Hepatocyte (in vitro differentiated cells): ENCODE measurements at places on chromosomes 16 and 17.

GRCh38 chr16:4882000-4882632 is 34.8 kb downstream of the UBN1 start:
- peak; percentile 46 for DNase-seq

DNA sequence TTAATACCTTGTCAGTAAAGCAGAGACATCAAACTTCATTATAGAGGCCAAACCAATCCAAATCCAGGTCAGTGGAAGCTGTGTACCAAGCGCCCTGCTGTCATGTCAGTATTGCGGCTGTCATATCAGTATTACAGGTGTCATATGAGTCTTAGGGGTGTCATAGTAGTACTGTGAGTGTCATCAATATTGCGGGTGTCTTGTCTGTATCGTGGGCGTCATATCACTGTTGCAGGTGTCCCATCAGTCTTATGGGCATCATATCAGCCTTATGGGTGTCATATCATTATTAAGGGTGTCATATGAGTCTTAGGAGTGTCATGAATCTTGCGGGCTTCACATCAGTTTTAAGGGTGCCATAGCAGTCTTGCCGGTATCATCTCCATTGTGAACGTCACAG is 6.0 kb upstream of the PRDM7 start:
- DNase-seq, result no peak

DNA sequence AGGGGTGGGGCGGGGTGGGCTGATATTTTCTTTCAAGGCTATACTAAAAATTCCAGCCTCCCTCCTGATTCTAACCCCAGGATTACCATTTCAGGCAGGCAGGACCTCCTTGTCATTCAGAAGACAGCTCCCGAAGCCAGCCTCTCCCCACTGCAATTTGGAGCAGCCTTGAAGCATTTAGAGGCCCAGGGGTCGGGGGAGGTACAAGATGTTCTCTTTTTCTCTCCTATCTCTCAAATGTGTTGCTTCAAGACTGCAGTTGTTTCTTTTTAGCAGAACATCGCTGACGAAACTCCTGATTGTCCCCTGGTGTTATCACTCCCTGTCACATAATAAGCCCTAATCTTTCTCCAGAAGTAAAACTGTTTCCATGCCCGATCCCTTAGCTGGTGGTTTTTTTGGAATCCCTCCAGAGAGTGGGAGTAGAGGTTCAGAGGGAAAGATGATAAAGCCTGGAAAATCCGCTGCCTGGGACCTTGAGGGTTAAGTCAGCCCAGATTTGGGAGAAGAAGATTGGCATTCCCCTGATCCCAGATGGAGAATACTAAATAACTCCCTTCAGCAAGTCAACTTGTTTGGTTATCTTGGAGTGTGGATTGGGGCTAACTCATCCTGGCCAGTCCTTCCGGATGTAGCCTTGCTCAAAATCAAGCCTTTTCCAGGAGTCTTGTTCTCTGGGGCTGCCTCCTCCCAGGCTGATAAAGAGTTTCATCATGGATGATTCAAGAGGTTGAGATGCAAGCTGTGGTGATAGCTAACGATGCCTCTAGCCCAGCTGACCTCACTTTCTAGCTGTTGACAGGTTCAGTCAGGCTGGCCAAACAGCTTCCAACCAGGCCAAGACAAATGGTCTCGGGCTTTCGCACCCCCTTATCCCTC is 71.3 kb downstream of the SOX9 start:
- DNase-seq, result peak; percentile 59

- peak; percentile 72 for DNase-seq
Measured at GRCh38 chr16:19555938-19556771, 652 bp downstream of the VPS35L start.

DNA sequence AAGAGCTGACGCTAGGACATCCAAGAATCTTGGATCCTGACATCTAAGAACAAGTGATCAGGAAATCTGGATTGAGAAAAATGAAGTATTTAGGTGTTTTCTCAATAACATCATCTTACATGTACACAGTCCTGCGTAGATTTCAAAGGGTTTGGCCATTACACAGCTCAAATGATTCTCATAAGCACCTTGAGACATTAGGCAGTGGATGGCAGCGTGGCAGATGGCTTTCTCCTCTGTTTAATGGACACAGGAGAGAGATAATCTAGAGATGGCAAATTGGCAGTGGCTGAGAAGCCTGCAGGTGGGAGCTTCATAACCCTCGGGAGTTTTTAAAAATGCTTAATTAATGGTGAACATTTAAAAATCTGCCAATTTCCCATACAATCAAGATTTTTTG is 137.5 kb downstream of the ZFHX3 start:
- DNase-seq, result no peak
